Activated CD4-positive, alpha-beta memory T cell treated with anti-CD3 and anti-CD28 coated beads, Interleukin-2, amount 10 ng/mL, durations not matched to agents 7 days and 5 days (primary cell): ENCODE measurements at places on chromosomes 12 and 14. TPM values are rescaled to one million over a fixed set of nuclear protein-coding genes. Genes with fewer than 3 reads are reported as not detected.
A peak's percentile ranks its signal among the peaks of the same experiment; 100 is the strongest.

Gene DDX24
- total RNA-seq = 216 TPM

Gene UNC79
- total RNA-seq = not detected

Gene CLEC2D
- total RNA-seq = 449 TPM

DNA sequence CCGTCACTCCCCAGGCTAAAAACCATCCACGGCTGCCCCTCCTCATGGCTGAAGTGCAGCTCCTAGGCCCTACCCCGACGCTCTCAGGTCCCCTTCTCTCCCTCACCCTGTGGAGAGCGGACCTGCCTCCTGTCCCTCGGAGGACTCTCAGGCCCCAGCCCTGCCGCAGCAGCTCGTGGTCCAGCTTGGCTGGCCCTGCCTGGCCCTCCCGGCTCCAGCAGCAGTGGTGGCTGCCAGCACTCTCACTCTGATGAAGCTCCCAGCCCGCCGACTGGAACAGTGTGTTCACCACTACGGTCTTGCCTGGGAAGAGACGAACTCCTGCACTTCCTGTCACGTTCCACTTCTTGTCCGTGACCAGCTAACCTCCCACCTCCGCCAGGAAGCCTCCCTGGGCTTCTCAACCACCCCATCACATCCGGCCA lies 11.1 kb downstream of the BAG5 start:
- H3K27ac ChIP-seq = no peak overlapping the region
- no peaks in the 10 kb centered on the region for H3K27me3 ChIP-seq
- H3K36me3 ChIP-seq = peaks cover 6% of the 10 kb centered on the region
- H3K4me1 ChIP-seq = no peaks in the 10 kb centered on the region
- H3K4me3 ChIP-seq = no peak overlapping the region

- no peak overlapping the region for H3K27ac ChIP-seq
- DNase-seq = no peak
- peaks cover 12% of the 10 kb centered on the region for H3K4me1 ChIP-seq
- H3K4me3 ChIP-seq = no peak overlapping the region
- peaks cover 19% of the 10 kb centered on the region for H3K36me3 ChIP-seq
- H3K27me3 ChIP-seq = no peaks in the 10 kb centered on the region
These were observed 96.1 kb downstream of the ANO6 start for GRCh38 chr12:45312012-45312411.

DNA sequence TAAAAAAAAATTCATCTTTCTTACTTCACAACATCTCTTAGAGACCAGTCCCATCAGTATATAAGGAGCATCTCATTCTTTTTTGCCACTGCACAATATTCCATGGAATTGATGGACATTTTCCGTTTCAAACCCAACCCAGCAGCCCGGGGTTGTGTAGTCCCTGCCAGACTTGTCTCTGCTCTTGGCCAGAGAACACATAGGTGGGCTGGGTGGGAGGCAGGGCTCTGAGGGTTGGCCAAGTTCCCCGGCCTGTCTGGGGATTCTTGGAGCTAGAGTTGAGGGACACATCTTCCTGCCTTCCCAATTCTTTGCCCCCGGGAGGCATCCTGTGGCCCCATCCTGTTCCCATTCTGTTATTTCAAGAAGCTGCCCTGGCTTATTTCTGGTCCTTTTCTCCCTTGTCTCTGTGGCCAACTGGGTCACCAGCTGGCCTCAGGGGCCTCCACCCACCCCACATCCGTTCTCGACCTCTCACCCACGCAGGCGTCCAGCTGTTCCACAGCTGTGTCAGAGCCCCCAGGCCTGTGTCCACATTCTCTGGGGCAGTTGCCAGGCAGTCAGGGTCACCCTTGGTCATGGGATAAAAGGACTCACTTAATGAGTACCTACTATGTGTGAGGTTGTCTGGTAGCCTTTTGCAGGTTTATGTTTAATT lies 52.0 kb upstream of the CCDC63 start:
- H3K27me3 ChIP-seq = no peaks in the 10 kb centered on the region
- no peak overlapping the region for H3K4me3 ChIP-seq
- DNase-seq = no peak
- no peak overlapping the region for H3K27ac ChIP-seq
- H3K36me3 ChIP-seq = no peaks in the 10 kb centered on the region

GRCh38 chr12:53466640-53467039 lies 14.7 kb downstream of the PCBP2 start:
- H3K27me3 ChIP-seq = no peaks in the 10 kb centered on the region
- peaks cover 39% of the 10 kb centered on the region for H3K4me1 ChIP-seq
- peak overlapping the region; percentile 40 for H3K27ac ChIP-seq
- H3K36me3 ChIP-seq = peaks cover 88% of the 10 kb centered on the region

DNA sequence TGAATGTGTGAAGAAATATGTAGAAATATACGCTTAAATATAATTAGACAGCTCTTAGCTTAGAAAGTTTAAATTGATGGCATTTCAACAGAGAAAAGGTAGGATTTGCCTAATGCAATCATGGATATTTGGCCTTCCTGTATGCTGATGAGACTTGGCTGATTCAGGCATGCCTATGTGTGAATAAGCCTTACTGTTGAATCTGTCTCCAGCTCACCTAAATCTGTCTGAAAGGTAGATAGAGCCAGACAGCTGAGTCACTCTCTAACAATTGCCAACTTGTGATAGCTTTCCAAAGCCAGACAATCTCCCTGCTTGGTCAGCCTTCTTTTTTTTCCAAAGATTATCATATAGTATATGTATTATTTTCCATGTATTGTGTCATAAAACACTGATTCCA lies 92.8 kb upstream of the FLRT2 start:
- H3K4me1 ChIP-seq = no peaks in the 10 kb centered on the region
- no peaks in the 10 kb centered on the region for H3K36me3 ChIP-seq

GRCh38 chr14:75827331-75827730 lies 154.5 kb downstream of the TGFB3 start:
- no peak overlapping the region for H3K27ac ChIP-seq
- H3K36me3 ChIP-seq = peaks cover 25% of the 10 kb centered on the region
- no peak overlapping the region for H3K4me3 ChIP-seq
- no peaks in the 10 kb centered on the region for H3K27me3 ChIP-seq
- H3K4me1 ChIP-seq = peaks cover 19% of the 10 kb centered on the region
- DNase-seq = no peak

DNA sequence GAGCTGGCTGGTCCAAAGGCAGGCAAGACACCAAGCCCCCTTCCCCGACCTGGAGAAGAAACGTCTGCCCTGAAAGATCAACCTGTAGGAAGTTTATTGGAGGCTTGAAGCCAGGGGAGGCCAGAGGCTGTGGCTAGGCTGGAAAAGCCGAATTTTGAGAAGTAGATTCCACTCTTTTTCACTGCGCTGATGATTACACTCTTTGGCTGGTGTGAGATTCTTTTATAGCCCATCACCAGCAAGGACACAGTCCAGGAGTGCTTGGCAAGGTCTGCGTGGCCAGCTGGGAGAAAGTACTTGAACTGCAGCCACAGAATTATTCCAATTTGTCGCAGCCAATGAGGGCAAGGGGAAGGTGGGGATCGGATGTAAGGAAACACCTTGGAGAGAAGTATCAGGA lies 45.0 kb downstream of the SYNE3 start:
- no peak for DNase-seq
- H3K27me3 ChIP-seq = no peaks in the 10 kb centered on the region
- H3K36me3 ChIP-seq = peaks cover 72% of the 10 kb centered on the region
- H3K4me1 ChIP-seq = peaks cover 11% of the 10 kb centered on the region

DNA sequence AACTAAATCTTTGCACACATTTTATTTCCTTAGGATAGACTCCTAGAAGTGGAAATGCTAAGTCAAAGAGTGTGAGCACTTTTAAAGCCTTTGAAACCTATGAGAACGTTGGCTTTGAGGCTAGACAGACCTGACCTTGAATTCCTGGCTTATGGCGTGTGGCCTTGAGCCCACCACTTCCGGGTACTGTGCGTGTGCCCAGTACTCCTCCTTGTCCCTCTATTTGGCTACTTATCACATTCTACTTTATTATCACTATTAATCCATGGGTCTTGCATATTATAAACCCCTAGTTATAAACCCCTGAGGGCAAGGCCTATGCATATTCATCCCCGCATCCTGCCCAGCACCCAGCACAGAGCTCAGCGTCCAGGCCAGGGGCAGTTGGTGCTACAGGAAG lies 26.0 kb upstream of the CD27 start:
- DNase-seq = no peak
- peaks cover 25% of the 10 kb centered on the region for H3K4me1 ChIP-seq
- H3K4me3 ChIP-seq = no peak overlapping the region
- peaks cover 5% of the 10 kb centered on the region for H3K27me3 ChIP-seq

GRCh38 chr12:124479680-124480468 lies 87.5 kb downstream of the NCOR2 start:
- H3K4me3 ChIP-seq = no peak overlapping the region
- no peak for DNase-seq
- H3K27me3 ChIP-seq = no peaks in the 10 kb centered on the region
- peaks cover 40% of the 10 kb centered on the region for H3K4me1 ChIP-seq
- peaks cover 48% of the 10 kb centered on the region for H3K36me3 ChIP-seq

GRCh38 chr12:13326076-13326475 lies 129.6 kb downstream of the EMP1 start:
- no peak overlapping the region for H3K27ac ChIP-seq
- no peak for DNase-seq
- no peaks in the 10 kb centered on the region for H3K4me1 ChIP-seq
- no peaks in the 10 kb centered on the region for H3K36me3 ChIP-seq
- peaks cover 8% of the 10 kb centered on the region for H3K27me3 ChIP-seq
- H3K4me3 ChIP-seq = no peak overlapping the region

DNA sequence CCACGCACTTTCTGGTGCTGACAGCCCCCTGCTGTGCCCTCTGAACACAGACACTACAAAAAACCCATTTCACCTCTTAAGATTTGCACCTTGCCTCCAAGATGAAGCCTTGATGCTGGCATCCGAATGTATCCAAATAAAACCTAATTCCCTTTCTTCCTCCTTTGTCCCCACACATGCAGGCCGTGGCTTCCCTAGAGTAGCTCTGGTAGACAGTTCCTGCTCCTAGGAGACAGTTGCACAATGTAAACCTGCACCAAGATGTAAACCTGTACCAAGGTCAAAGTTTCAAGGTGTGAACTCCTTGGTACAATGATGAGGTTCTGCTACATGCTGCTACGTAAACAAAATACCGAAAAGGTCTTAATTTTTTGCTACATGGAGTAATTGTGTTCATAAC lies 625 bp upstream of the ABHD12B start:
- no peak overlapping the region for H3K27ac ChIP-seq
- no peak for DNase-seq
- peaks cover 21% of the 10 kb centered on the region for H3K4me1 ChIP-seq
- no peak overlapping the region for H3K4me3 ChIP-seq
- H3K27me3 ChIP-seq = peaks cover 70% of the 10 kb centered on the region

GRCh38 chr14:77980475-77981321 lies 180.8 kb downstream of the ADCK1 start:
- no peak overlapping the region for H3K4me3 ChIP-seq
- peaks cover 48% of the 10 kb centered on the region for H3K27me3 ChIP-seq
- no peak for DNase-seq

DNA sequence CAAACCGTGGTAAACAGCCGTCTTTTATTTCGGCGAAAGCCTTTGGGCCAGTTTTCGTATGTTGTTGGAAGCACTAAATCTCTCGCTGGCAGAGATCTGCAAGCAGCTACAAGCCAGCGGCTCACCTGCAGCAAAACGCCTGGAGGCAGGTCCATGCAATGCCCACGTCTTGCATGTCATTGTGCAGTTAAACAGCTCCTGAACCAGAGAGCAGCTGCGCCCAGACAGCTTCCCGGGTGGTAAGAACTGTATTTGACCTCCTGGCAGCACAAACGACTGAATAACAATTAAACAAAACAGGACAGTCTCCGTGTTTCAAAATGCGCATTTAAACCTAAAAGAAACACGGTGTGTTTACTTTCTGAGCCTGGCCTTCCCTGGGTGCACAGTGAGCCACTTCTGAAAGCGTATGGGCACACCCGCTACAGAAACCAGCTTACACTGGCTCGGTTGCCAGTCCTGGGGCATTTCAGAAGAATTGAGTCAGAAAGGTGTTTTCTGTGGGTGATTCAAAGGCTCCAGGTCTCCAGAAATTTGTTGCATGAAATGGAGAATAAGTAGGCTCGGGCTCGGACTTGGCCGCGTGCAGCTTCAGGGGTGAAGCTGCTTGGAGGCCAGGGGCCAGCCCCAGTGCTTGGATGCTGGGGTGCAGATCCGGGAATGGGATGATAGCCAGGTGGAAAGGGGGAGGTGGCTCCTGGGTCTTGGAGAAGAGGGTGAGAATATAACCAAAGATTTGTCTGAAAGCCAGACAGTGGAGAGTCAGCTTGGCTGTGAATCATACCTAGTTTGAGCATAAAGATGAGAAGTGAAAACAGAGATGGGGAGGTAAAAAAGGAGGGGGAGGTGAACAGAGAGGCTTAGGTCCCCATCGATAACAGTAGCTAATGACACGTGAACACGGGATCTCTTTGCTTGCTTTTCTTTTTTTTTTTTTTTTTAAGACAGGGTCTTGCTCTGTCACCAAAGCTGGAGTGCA lies 24.9 kb upstream of the FZD10 start:
- H3K4me1 ChIP-seq = no peaks in the 10 kb centered on the region
- no peak overlapping the region for H3K4me3 ChIP-seq
- no peak for DNase-seq

DNA sequence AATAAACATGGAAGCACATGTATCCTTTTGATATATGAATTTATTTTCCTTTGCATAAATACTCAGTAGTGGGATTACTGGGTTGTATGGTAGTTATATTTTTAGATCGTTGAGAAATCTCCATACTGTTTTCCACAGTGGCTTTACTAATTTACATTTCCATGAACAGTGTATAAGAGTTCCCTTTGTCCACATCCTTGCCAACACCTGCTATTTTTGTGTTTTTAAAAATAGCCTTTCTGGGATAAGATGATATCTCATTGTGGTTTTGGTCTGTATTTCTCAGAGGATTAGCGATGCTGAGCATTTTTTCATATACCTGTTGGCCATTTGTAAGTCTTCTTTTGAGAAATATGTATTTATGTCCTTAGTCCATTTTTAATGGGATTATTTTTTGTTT lies 329.2 kb upstream of the KITLG start:
- H3K36me3 ChIP-seq = no peaks in the 10 kb centered on the region
- H3K27ac ChIP-seq = no peak overlapping the region
- H3K4me1 ChIP-seq = no peaks in the 10 kb centered on the region
- no peak for DNase-seq
- H3K4me3 ChIP-seq = no peak overlapping the region

DNA sequence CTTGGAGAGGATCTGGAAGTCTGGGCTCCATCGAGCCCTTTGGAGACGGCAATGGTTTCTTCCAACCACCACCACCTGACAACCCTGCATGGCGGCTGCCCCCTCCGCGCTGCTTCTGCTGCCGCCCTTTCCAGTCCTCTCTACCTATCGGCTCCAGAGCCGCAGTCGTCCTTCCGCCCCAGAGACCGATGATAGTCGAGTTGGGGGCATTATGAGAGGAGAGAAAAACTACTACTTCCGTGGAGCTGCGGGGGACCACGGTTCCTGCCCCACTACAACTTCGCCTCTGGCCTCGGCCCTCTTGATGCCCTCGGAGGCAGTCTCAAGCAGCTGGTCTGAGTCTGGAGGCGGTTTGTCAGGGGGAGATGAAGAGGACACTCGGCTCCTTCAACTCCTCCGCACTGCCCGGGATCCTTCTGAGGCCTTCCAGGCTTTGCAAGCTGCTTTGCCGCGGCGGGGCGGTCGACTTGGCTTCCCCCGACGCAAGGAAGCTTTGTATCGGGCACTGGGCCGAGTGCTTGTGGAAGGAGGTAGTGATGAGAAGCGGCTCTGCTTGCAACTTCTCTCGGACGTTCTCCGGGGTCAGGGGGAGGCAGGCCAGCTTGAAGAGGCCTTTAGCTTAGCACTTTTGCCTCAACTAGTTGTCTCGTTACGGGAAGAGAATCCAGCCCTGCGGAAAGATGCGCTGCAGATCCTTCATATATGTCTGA lies 499 bp downstream of the TOGARAM1 start:
- no peak for DNase-seq
- H3K27ac ChIP-seq = no peak overlapping the region
- peaks cover 13% of the 10 kb centered on the region for H3K36me3 ChIP-seq
- no peak overlapping the region for H3K4me3 ChIP-seq
- peaks cover 61% of the 10 kb centered on the region for H3K4me1 ChIP-seq
- no peaks in the 10 kb centered on the region for H3K27me3 ChIP-seq
